ENCODE measurements at places on chromosomes 4 and X.

- DNase-seq, result no peak
Measured at GRCh38 chrX:112094729-112095128, 12.2 kb upstream of the TRPC5 start.

DNA sequence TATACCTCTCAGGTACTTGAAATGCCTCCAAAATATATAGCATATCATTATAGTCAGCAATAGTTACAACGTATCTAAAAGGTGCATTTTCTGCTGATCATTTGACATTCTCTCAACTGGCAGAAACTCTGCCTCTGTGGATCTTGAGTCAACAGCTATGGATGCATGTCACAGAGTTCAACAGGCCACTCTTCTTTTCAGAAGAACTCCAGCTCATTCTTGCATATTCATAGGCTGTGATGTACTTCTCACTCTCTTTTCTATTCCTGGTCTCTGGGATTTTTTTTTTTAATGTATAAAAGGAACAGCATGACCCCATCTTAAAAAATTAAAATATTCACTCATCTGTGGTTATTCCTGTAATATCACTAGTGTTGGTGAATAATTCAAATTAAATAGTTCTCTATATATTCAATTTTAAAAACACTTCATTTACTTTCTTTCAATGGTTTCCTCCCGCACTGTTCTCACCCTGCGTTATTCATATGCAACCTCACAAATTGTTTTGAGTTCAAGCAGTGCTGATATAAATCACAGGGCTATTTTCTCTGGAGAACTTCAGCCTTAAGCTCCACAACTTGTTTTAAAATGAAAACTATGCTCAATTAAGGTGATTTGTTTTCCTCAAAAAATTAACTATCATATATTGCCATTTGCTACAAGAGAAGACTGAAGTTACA lies 1111.2 kb upstream of the ADGRL3 start:
- DNase-seq, result no peak

GRCh38 chrX:153468008-153468580 lies 2.3 kb downstream of the HAUS7 start:
- DNase-seq, result no peak

DNA sequence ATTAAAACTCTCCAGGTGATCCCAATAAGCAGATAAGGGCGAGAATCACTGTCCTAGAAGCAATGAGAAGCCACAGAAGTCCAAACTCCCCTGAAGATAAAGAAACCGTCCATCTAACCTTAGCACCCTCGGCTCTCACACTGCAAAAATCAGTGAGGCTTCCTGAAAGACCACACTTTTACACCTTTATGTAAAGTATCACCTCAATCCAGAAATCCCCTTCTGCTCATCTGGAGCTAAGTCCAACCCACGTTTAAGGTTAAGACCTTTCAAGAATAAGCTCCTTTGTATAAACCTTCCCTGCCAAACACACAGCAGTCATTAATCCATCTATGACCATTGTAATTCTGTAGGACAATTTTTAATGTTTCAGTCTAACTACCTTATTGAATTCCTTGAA lies 41.7 kb downstream of the LIN54 start:
- no peak for DNase-seq
